AG08395 (cell line): ENCODE measurements at places on chromosomes 2 and 18.

DNA sequence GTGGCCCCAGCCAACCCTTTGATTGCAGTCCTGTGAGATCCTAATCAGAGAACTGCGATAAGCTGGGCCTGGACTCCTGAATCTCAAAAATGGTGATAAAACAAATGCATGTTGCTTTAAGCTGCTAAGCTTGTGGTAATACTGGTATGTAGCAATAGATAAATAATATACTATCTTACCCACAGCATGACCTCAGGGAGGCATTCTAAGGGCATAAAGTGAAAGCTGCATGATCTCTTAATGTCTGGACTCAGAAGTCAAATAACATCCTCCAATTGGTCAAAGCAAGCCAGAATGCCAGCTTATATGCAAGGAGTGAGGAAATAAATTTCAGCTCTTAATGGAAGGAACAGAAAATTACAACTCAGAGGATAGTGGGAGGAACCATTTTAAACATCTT, 246.1 kb downstream of the FSIP2 start:
- DNase-seq = no peak

GRCh38 chr2:47010176-47010575, 94.6 kb upstream of the MCFD2 start:
- DNase-seq = no peak

- DNase-seq = no peak
Observed at GRCh38 chr2:109028277-109028676, 39.3 kb upstream of the EDAR start.

DNA sequence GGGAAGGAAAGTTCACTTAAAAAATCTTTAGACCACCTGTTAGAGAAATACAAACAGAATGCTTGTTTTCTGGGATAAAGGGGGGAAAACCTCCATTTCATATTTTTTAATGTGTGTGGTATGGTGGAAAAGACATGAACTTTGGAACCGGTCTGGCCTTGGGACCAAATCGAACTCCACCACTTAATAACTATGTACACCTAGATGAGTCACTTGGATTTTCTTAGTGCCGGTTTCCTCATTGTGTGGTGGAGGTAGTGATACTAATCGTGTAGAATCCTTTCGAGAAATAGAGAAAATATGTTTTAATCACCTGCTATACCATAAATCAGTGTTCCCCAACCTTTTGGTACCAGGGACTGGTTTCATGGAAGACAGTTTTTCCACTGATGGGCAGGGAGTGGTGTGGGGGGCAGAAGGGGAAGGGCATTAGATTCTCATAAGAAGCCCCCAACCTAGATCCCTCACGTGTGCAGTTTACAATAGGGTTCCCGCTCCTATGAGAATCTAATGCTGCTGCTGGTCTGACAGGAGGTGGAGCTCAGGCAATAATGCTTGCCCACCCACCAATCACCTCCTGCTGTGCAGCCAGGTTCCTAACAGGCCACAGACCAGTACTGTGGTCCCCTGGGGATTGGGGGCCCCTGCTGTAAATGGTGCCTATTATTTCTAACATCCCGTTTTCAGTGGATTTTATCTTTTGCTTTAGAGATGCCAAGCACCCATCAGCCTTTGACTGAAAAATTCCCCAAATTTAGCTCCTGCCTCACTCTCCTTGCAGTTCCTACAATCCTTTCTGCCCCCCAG, 308.8 kb downstream of the PRKCE start:
- DNase-seq = no peak

GRCh38 chr2:239229545-239230279, 171.1 kb downstream of the HDAC4 start:
- no peak for DNase-seq

GRCh38 chr2:229176136-229176535, 95.0 kb downstream of the PID1 start:
- no peak for DNase-seq

- no peak for DNase-seq
Observed at GRCh38 chr2:238924032-238924431, 76.1 kb downstream of the TWIST2 start.
